ENCODE measurements at places on chromosomes 1 and 21.

DNA sequence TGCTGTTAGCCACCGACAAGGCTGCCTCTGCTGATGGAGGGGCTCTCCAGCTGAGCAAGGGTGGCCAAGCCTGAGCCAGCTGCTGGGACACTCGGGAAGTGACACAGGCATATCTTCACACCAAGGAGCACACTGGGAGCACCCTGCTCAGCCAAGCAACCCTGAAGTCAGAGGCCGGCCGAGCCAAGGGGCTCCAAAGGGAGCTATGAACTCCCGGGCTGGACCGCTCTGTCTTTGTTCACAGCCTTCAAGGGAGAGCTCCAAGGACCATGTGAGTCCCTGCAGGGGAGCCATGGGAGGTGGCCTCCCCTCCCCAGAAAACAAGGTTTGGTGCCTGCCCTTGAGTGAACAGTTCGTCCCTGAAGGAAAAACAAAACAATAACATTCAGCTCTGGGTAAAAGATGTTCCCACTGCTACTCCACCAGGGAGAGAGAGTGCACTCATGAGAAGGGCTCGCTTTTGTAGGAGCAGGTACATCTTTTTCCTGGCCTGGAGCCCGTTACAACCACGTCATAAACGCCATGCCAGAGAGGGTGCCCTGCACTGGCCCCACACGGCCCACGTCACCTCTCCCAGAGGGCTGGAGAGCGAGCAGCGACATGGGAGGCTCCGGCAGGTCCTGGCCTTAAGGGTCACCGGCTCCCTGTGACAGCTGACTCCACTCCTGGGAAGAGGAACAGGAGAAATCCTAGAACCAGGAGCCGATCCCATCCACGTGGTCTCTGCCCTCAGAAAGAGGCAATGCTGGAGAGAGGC, 56.3 kb upstream of the SLC25A33 start:
- no peak for DNase-seq

- no peak for DNase-seq
These were observed 4.7 kb downstream of the PTPRU start for GRCh38 chr1:29240986-29241385.

DNA sequence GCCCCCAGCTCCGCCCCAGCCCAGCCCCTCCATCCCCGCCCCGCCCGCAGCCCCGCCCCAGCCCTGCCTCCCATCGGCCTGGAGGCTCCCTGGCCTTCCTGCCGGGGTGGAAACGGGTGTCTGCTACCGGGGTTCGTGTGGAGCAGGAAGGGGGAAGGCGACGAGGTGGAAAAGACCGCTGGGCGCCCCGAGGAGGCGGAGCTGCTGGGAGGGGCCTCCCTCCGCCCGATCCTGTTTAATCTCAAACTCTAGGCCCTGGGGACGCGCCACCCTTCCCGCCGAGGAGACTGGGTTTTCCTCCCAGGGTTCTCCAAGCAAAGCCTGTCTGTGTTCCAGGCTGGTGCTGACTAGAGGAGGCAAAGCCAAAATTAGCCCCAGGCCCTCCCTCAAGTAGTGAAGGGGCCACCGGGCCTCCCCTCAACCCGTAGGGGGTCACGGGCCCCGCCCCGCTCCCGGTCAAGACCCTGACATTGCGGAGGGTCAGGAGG, 16.2 kb upstream of the TTLL10 start:
- peak; percentile 63 for DNase-seq

- DNase-seq = no peak
These were observed 39.5 kb downstream of the TGFB2 start for GRCh38 chr1:218384581-218384993.

GRCh38 chr1:193118194-193118593, 3.6 kb upstream of the CDC73 start:
- DNase-seq = no peak

GRCh38 chr1:2596530-2597333, 10.2 kb downstream of the PRXL2B start:
- peak; percentile 25 for DNase-seq

GRCh38 chr1:30916296-30916695, 7.7 kb upstream of the SDC3 start:
- DNase-seq = no peak

DNA sequence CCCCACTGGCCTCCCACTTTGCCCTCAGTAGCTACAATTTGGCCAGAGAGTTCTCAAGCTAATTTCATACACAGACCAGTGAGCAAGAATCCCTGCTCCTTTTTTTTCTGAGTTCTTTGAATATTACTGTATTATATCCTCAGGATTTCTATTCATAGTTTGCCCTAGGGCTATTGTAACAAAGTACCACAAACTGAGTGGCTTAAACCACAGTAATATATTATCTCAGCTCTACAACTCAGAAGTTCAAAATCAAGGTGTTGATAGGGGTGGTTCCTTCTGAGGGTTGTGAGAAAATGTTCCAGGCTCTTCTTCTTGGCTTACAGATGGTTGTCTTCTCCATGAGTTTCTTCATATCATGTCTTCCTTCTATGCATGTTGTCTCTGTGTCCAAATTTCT, 289.4 kb upstream of the ESRRG start:
- DNase-seq = no peak

DNA sequence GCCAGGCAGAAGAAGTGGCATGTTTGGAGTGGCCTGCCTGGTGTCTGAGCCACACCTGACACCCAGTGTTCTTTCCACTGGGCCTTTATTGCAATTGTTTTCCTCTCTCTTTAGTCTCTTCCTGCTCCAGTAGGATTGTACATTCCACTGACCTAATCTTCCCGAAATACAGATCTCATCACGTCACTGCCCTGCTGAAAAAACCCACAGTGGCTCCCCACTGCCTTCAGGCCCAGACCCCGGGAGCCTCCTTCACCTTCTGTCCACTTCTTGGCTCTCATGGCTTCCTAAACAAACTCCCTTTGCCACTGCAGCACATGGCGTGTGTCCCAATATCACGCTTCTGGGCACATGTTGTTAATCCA, 25.3 kb upstream of the ATP5PO start:
- DNase-seq = no peak

DNA sequence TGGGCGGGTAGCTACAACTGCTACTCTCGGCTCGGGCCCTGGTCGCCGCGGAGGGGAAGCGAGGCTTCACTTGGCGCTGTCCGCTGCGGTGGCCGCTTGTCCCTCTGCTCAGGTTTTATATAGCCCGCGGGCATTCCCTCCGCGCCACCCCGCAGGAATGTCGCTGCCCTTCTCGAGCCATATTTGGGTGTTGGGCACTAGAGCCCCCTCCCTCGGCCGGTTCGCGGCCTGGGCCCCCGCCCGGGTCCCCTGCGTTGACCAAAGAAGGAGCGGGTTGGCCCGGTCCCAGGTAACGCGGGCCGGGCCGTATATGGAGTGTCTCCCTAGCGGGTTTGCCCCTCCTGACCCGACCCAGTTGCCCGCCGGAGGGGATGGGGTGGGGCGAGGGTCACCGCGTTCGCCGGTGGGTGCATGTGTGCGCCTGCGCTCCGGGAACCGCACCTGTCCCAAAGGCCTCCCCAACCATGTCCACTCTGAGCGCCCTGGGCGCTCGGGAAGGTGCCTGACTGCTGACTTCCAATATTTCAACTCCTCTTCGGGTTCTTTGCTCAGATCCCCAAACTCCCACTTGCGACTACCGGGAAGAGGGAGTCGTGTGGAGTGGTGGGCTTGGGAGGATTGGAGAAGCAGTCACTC, at the start of gene ACTA1:
ACTA1 (minus strand) TSS at position 90 of the 636 bp plus-strand sequence. CDS start 979 bp downstream, outside the sequence.
- no peak for DNase-seq

DNA sequence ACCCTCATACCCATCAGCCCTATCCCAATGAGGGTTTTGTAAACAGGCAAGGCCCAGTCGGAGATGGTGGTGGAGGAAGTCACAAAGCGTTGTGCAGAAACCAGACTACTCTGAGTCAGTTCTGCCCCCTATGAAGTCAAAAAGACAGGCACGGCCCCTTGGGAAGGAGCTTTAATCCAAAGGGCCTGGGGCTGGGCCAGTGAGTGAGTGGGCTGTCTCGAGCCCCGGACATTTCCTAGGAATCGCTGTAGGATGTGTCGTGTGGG, 442 bp upstream of the AHCYL1 start:
- no peak for DNase-seq

- DNase-seq = no peak
These were observed 1634.7 kb upstream of the B3GALT2 start for GRCh38 chr1:194821091-194821490.

DNA sequence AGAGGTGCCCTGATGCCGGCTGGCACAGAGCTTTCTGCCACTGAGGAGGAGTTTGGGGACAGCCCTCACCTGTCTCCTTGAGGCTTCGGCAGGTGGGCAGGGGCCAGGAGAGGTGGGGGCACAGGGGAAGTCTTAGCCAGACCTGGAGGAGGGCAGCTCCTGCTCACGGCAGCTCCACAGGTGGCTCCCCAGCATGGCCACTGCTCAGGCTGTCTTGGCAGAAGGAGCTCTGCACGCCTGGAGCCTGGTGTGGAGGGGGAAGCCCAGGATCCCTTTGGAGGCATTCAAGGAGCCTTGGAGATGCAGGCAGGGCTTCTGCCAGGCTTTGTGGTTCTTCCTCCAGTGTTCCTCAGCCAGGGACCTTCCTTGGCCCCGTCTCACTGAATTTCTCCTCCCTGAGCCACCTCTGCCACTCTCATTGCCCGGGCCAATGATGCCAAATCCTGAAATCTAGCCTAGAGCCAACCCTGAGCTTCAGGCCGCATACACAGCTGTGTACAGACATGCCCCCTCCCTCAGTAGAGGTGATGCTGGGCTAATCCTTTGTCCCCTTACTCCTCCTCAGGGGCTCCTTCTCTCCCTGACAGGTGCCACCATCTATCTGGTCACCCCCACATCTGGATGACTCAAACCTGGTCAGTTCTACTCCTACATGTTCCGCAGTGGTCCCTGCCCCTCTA, 251.8 kb upstream of the VAMP3 start:
- no peak for DNase-seq

DNA sequence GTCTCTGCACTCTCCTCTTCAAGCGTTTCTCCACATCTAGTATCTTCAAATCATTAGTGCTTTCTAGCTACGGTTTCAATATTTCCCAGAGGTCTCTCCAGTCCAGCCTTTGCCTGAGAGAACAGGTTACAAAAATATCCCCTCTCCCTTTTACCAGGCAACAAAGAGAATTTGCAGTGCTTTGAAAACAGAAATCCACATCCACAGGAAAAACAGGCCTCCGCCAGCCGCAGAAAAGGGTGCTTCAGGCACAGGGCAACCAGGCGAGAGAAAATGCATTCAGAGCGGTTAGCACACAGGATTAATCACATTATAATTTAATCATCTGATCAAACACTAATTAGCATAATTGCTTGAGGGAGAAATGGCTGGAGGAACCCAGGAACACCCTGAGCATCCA, 13.8 kb downstream of the DSCAM start:
- DNase-seq = no peak

DNA sequence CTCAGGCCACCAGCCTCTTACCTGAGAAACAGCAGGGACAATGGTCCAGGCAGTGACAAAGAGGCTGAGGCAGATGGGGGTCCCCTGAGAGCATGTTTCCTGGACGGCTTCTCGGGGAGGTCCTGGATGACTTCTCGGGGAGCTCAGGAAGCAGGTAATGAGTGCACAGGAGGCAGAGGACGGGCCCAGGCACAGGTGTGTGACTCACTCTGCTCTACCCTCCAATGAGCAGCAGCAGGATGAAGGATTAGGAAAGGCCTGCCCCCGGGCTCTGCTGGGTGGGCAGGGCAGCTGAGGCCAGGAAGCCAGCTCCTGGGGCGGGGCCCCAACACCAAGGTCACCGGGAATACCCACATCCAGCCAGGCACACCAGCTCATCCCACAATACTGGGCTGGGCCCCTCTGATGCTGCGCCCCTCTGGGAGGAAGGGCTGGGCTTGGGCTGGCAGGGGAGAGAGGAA, 17.2 kb upstream of the PTAFR start:
- DNase-seq = no peak

GRCh38 chr1:37951783-37952624, 5.2 kb upstream of the INPP5B start:
- DNase-seq = no peak

- DNase-seq = no peak
These were observed 64.4 kb downstream of the SDCCAG8 start for GRCh38 chr1:243320224-243320623.

DNA sequence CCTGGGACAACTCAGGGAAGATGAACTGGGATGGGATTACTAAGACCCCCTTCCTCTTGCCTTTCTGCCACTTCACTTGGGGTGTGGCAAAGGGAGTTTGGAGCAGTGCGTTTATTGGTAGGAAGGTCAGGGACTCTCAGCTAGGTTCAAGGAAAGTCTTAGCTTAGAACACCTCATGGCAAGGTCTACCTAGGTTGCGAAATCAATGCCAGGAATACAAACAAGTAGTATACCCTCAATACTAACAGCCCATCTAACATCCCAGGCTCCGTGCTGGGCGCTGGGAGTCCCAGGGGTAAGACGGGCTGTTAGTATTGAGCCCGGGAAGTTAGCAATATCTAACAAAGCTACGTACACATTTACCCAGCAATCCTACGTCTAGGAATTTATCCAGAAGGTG, 4.7 kb downstream of the ATP2B4 start:
- DNase-seq = no peak

DNA sequence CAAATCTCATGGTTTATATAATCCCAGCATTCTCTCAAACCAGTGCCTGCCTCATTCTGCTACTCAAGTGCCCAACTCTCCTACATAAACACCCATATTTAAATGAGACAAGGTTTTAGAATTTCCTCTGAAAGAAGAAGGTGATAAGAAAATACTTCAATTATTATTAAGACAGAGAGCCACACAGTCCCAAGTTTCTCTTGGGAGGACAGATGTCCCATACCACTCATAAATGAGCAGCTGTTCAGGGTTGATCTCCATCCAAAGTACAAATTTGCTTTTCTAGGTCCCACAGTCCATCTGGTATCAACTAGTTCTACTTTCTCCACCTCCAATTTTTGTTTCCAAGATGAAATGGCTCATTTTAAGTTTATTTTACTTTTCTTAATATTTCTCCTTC, 11.3 kb downstream of the DCAF8 start:
- DNase-seq = no peak

GRCh38 chr21:29520171-29520570, 221.4 kb downstream of the BACH1 start:
- DNase-seq = no peak

DNA sequence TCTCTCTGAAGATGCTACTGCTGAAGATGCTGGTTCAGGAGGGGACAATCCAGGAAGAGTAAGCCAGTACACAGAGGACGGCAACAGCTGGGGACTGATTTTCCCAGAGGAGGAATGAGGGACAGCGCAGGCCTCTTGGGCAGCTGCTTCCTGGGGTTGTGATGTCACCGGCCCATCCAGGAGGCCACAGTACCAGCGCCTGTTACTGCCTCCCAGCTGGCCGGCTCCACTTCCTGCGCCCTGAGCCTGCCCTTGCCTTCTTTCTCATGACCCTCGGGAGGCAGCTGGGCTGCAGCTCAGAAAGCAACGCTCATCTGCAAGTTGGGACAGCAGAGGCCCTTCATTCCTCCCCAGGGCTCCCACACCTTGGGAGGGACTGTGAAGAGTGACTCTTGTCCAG, 21.9 kb upstream of the ID3 start:
- DNase-seq = no peak

GRCh38 chr1:95119273-95119672, 2.1 kb downstream of the TLCD4 start:
- DNase-seq = no peak

GRCh38 chr1:28896609-28896986, 17.8 kb upstream of the EPB41 start:
- no peak for DNase-seq

Data from activated CD4-positive, CD25-positive, alpha-beta regulatory T cell treated with anti-CD3 and anti-CD28 coated beads, Interleukin-2, amount 50 U/mL, for 72 hours (primary cell).